ENCODE measurements at places on chromosomes 13 and 19.

GRCh38 chr13:26722321-26722720, 38.3 kb downstream of the GPR12 start:
- DNase-seq, result no peak

- no peak for DNase-seq
Measured at GRCh38 chr13:93066187-93066586, 160.4 kb upstream of the GPC6 start.

GRCh38 chr19:45362291-45362690, 8.1 kb downstream of the ERCC2 start:
- no peak for DNase-seq

DNA sequence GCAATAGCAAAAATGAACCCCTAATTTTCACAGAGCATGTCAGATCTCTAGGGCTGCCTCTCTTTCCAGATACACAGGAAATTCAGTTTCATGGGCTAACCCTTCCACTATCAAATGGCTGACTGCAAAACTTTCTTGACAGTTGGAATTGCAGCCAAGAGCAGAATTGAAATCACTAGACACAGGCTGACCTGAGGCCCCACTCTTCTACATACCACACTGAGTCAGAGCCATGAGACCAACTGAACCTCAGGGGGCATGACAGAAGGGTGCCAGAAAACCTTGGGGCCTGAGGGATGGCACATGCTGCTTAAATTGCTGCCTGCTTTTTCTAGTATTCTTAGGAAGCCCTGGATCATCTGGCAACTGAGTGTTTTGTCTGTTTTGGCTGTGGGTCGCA, 1.7 kb upstream of the DLEU7 start:
- DNase-seq, result no peak

DNA sequence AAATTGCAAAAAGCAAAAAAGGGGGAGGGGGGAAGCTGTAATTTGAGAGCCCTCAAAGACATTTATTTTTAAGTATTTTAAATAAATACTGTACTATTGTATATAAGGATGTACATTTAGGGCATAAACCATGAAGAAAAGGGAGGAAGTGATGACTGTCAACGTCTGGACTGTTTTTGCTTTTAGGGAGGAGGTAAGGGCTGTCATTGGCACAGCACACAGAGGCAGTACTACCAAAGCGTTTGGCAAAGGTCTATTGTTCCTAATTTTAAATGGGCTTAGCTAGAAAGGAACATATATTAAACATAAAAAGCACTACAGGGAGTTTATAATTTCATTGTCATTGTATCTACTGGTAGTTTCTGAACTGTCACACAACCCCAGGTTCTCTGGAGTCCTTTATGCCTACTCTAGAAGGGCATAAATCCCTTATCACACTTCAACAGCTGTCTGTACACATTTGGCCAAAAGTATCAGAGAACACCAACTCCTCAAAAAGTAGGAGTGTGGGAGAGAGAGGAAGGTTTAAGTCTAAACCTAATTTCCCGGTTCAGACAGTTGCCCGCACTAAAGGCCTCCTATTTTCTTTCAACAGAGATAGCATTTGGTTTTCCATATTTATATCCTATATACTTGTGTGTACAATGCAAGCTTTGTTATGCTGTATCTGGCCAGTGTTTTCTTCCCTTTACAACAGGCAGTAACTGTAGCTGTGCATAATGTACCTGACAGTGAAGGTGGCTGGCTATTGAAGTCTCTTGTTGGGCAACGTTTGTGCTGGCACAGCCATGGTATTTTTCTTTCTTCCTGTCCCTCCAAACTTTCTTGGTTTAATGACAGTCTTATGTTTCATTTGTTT, 406.2 kb downstream of the KLF5 start:
- no peak for DNase-seq

DNA sequence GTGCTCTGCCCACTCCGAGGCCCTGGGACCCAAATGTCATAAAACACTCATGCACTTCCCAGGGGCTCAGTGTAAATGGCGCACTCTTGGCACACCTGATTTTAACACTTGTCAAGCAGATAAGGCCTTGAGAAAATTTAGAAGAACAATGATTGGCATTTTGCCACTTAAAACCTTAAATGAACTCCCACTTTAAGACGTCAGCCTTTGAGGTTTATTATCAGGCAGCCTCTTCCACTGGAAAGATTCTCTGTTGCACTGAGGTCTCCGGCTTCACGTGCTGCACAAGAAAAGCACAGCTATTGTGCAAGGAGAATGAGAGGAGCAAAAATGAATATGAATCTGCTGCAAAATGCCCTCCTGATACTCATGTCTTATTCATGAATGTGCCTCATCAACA, 38.5 kb upstream of the ATP11A start:
- no peak for DNase-seq

- no peak for DNase-seq
Measured at GRCh38 chr19:10593820-10594637, 6.9 kb upstream of the AP1M2 start.

GRCh38 chr19:9791552-9792205, 23.1 kb upstream of the ZNF846 start:
- peak; percentile 89 for DNase-seq

DNA sequence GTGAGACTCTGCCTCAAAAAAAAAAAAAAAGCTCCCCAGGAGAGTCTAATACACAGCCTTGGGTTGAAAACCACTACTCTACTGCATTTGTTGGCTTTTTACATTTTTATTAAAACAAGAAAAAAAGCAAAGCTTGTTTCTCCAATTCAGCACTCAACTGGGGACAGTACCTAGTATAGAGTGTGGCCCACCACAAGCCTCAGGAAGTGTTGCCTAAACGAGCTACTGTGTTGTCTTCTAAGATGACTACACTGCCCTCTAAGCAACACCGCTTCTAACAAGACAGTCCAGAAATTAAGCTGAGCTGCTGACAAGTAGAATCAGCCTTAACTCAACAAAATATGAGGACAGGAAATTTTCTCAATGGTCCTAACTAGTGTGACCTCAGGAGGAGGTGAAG, 522.2 kb downstream of the FGF9 start:
- DNase-seq, result no peak

DNA sequence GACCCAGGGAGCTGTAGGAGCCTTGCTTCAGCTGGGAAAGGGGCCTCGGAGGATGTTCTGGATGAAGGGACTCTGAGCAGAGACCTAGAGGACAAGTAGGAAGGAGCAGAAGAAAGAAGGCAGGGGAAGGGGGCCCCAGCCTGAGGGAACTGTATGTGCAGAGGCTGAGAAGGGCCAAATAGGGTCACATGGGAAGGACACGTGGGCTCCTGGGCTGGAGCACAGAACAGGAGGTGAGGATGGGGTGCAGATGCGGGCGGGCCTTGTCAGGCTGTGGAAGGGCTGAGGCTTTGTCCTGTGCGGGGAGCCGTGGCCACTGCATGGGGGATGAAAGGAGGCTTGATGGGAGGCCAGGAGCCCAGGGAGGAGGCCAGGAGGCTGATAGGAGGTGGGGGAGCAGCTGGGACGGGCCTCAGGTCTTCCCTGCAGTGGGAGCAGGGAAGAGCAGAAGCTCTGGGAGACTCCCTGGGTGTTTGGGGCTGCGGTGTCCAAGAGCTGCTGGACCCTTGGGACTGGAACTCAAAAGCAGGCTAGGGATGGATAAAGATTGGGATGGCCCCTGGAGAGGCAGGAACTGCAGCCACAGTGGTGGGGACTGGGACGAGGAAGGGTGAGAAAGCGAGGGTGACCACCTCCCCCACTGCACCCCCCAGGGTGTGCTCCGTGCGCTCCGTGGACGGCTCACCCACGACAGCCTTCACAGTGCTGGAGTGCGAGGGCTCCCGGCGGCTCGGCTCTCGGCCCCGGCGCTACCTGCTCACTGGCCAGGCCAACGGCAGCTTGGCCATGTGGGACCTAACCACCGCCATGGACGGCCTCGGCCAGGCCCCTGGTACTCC, 11.4 kb upstream of the LTBP4 start:
- DNase-seq, result no peak

GRCh38 chr19:52993342-52994178, 20.2 kb upstream of the ERVV-1 start:
- DNase-seq, result peak; percentile 67

All from activated gamma-delta T cell treated with anti-CD3 and anti-CD28 coated beads, Interleukin-2, amount 50 U/mL, for 16 hours (primary cell).